ENCODE measurements at places on chromosomes 4 and X. TPM values are rescaled to one million over a fixed set of nuclear protein-coding genes. Genes with fewer than 3 reads are reported as not detected.

SLC7A11 gene
- total RNA-seq: 6.4 TPM

AGTR2 gene
- total RNA-seq: 0.05 TPM

MAGEB1 gene
- not detected for total RNA-seq

RNF150 gene
- 1.3 TPM for total RNA-seq

DNA sequence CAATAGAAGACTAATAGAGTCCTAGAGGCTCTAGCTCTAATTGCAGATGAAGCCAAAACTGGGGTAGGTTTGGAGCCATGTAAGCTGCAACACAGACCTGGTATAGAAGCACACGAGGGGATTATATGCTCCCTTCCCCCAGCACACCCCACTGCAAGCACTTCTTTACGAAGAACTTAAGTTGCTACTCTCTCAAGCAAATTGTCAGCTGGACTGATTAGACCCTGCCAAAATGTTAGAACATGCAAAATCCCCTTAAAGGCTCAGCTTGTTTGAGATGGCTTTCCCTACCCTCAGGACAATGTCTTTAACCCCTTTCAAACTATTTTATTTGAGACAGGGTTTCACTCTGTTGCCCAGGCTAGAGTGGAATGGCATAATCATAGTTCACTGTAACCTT lies 4.7 kb upstream of the KIAA1210 start:
- no peak overlapping the region for H3K4me3 ChIP-seq
- DNase-seq: no peak
- H3K4me1 ChIP-seq: no peaks in the 10 kb centered on the region
- peaks cover 5% of the 10 kb centered on the region for H3K27me3 ChIP-seq
- no peak overlapping the region for H3K27ac ChIP-seq

- H3K4me3 ChIP-seq: no peak overlapping the region
- H3K36me3 ChIP-seq: no peaks in the 10 kb centered on the region
- peak overlapping the region; percentile 100 for H3K27ac ChIP-seq
- H3K4me1 ChIP-seq: peaks cover 87% of the 10 kb centered on the region
Observed at GRCh38 chr4:173211838-173212237, 43.2 kb downstream of the GALNT7 start.

All from Panc1 (cell line).